ENCODE measurements at places on chromosomes 16 and 17.

- peak; percentile 24 for DNase-seq
Measured at GRCh38 chr16:87765473-87765775, 362 bp downstream of the KLHDC4 start.

DNA sequence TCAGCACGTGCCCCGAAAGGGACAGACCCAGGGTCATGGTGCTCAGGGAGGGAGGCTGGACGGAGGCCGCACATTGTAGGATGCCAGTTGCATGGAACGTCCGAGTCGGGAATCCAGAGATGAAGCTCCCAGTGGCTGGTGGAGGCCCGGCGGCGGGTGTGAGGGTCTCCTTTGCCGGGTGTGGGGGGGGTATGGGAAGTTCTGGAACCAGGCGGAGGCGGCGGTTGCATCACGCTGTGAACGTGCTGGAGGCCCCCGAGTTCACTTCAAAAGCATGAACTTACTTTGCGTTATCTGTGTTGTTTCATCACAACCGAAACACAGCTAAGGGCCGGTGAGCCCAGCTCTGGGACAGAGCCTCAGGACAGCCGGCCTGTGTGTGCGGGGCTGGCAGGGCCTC lies 73.4 kb upstream of the GNG13 start:
- DNase-seq, result no peak

DNA sequence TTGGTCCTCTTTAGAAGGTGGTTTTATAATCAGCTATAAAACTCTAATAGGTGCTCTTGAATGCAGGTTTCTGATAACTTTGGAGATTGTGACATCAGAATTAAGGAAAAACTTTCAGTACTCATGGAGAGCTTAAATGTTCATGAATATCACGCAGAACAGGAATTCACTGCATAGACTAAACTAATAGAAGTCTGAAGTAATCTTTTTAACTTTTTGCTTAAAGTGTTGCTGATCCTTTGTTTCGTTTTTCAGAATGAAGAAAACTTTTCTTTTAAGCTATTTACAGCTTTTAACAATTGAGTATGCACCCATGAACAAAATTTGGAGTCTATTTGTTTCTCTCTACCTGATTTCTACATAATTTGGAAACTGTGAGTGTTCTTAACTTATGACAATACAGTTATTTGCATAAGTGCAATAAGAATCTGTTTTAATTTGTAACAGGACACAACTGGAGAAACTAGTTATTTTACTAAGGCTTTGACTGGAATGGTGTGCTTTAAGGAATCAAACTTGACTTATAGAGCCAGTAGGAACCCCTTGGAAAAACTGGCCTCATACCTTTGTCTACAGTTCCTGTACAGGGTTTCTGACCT lies 17.0 kb upstream of the TRIM25 start:
- no peak for DNase-seq

DNA sequence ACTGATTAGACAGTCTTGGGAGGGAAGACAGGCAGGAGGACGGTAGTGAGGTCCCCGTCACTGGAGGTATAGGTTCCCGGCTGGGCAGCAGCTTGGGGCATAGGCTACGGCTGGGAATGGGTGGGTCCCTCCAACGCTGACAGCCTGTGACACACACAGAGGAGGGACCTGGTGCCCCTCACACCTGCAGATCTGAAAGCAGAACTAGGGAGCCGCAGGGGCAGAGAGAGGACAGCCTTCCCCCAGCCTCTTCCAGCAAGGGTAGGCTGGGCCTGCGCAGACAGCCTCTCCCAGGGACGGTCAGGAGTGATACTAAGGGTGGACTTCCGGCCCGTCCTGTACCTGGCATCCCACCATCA lies 2.0 kb downstream of the P2RX1 start:
- no peak for DNase-seq

DNA sequence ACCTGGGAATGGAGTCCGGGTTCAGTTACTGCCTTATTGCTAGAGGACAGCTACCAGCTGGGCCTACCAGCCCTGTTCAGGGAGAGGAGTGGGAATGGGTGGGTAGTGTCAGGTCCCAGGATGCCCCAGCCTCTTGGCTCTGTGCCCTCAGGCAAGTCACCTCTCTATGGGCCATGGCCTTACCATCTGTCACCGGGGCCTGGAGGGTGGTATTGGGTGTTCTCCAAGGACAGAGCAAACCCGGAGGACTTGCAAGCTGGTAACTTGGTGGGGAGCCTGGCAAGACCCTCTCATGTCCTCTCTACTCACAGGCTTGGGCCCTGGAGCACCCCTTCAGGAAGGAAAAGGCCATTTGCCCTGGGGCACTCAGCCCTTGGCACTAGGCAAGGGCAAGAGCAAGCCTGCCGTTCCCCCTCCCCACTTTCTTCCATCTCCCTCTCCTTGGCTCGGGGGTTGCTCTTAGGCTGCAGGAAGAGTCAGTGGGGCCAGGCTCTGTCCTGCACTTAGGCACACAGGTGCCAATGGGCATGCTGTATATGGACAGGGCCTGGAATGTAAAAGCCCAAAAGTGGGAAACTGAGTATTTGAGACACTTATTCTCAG lies 170.0 kb upstream of the ZNF267 start:
- DNase-seq, result no peak

DNA sequence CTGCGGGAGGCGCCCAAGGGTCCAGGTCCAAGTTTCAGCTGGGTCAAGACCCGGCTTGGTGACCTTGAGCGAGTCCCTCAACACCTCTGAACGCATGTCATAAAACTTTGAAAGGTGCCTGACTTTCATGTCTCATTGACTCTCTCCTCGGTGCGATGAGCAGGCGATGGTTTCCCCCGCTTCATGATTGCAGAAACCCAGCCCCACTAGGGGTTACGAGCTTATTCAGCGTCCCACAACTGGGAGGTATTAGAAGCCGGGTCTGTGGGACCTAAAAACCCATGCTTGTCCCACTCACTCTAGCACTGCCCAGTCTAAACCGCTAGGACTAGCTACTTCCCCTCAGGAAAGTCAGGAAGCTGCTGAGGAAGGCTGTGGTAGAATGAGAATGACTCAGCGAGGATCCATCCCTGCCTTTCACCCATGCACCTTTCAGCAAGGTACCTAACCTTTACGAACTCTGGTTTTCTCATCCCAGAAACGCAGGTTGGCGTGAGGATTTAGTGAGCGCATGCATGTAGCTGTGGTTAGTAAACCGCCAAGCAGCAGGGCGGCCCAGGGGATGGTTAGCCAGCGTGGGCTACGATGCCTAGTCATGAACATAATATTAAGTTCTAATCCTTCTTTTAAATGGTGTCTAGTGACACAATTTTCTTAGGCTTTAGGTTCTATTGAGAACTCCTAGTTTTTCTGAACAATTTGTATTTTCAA lies 26.2 kb upstream of the RFFL start:
- peak; percentile 40 for DNase-seq

GRCh38 chr17:57478478-57479250 lies 222.3 kb downstream of the MSI2 start:
- DNase-seq, result no peak

GRCh38 chr17:82752371-82753200 lies 721 bp downstream of the TBCD start:
- peak; percentile 28 for DNase-seq

- no peak for DNase-seq
Measured at GRCh38 chr17:51257150-51258081, 2.4 kb downstream of the MBTD1 start.

DNA sequence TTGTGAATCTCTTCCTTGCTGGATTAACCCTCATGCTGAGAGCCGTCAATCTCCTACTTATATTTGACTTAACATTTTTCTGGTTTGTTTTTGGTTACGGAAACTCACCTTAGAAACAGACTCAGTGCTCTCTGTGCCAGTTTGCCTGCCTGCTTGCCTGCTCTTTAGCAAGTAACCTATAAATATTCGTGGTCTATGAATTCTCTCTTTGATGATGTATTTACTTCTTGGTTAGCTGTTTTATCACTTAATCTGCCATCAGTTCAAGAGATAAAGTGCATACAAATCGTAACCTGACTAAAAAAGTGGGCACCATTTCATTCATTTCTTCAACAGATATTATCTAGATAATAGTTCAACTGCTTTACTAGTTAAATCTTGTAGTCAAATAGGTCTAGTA lies 26.7 kb downstream of the CYB5B start:
- no peak for DNase-seq

DNA sequence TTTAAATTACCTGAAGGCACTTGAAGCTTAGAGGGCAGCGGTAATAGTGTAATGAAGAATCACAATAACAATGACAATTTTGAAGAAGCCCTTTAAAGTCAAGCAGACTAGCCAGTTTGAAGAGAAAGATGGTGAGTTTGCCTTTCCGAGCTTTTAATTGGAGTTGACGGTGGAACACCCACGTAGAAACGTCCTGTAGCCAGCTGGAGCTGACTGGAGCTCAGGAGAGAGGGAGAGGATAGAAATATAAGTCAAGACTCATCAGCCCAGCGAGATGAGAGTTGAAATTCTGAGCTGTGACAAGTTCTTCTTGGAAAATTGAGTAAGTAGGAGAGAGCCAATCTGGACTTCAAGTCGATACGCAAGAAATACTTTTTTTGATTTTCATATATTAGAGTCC lies 91.7 kb upstream of the CACNG3 start:
- DNase-seq, result no peak

- peak; percentile 61 for DNase-seq
Measured at GRCh38 chr17:76139801-76140660, 1.0 kb downstream of the FOXJ1 start.

GRCh38 chr16:49484451-49484849 lies 110.8 kb downstream of the C16orf78 start:
- DNase-seq, result peak; percentile 62

DNA sequence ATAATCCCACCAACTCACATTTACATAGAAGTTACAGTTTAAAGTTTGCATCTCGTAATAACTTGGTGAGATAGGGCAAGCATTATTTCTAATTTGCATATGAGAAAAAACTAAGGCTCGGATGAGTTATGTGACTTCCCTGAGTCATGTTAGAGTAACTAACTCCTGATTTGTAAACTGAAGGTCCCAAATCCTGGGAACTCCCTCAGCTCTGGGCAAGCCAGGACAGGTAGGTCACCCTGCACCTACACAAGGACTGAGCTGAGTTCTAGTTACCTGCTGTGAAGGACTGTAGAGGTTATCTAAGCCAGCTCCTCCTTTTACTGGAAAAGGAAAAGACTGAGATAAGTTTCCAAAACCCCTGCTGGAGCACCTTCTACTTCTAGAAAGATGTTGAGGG lies 92.1 kb upstream of the HLF start:
- DNase-seq, result no peak

DNA sequence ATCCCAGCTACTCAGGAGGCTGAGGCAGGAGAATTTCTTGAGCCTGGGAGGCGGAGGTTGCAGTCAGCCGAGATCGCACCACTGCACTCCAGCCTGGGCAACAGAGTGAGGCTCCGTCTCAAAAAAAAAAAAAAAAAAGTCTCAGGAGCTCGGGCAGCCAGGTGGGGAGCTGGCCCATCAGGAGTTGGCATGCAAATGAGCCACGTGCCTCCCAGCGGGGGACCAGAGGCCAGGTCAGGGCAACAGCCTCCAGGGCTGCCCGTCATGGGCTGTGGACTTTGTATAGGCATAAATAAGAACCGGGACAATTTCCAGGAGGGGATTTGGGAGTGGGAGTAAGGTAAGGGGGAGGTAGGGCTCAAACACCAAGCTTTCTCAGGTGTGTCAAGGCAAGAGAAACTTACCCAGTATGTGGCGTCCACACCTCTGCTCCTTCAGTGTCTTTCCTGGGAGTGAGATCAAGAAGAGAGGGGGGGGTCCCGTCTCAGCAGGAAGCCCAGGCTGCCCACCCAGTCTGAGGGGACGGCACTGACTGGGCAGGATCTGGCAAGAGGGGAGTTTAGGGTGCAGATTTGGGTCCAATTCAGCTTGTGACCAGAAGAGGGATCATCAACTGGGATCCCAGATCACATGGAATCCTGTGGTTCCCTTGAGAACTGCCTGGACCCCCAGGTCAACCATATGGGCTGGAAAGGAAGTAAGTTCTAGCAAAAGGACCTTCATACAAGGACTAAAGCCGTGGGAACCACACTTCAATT lies 22.3 kb upstream of the G6PC1 start:
- no peak for DNase-seq

GRCh38 chr17:3040882-3041281 lies 22.5 kb downstream of the OR1D5 start:
- no peak for DNase-seq

DNA sequence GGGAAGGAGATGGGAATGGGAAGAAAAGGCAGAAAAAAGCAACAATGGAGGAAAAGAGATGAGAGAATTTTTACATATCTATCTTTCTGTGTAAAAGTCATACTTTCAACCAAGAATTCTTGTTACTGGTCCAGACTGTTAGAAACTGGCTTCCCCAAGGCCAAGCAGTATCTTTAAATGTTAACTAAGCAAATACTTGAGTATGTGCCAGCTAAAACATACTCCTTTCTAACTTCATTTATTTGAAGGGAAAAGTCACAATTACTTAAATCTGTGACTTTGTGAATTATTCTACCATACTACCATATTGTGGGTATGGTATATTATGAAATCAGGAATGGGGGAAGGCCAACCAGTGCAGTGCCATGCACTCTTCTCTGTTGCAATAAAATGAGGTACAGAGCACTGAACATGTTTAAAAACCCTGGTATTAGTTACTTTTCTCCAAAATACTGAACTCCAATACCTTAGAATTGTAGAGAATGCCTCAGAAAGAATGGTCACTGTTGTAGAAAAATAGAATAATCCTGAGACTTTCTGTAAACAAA lies 92.3 kb upstream of the C17orf78 start:
- DNase-seq, result no peak

DNA sequence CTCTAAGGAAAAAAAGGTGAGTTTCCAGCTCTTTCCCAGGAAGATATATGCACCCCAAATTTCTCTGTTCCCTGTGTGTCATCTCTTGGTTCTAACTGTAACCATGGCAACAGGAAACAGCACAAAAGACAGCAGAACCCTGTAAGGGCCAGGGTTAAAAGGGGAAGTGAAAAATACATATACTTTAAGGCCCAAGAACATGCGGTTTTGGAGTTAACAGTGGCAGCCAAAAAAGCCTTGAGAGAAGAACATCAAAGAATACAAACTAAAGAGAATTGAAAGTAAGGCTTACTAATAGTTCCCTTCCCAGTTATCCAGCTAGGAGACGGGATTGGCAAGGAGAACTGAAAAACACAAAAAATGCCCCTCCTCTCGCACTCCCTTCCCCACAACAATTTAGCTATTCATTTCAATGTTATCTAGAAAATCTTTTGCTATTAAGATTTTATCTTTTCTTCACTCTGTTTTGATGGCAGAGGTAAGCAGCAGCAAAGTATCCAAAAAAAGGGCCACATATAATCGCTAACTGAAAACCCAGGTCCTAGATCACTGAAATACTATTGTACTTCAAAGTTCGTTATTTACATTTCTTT lies 1.5 kb downstream of the SPOP start:
- DNase-seq, result no peak

DNA sequence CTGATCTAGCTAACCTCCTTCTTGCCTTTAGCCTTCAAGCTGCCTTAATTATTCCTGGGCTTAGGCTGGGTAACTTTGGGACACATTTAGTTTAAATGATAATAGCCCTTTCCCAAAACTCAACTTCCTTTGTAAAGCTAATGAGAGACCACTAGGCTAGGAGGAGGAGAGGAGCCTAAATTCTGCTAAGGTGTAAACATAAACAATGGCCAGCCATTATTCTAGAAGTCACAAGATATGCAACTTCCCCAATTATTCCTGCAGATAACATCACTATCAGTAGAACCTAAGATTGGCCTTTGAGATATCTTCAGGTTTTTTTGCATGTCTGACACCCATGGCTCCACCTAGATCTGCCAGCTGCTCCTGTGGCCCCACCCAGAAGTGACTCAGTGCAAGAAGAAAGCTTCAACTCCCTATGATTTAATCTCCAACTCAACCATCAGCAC lies 131.2 kb upstream of the FAM20A start:
- no peak for DNase-seq

Measured in endothelial cell (in vitro differentiated cells).